ENCODE measurements at places on chromosomes 13 and 19.

GRCh38 chr19:54434112-54434872, 14.7 kb upstream of the LENG8 start:
- DNase-seq, result no peak

DNA sequence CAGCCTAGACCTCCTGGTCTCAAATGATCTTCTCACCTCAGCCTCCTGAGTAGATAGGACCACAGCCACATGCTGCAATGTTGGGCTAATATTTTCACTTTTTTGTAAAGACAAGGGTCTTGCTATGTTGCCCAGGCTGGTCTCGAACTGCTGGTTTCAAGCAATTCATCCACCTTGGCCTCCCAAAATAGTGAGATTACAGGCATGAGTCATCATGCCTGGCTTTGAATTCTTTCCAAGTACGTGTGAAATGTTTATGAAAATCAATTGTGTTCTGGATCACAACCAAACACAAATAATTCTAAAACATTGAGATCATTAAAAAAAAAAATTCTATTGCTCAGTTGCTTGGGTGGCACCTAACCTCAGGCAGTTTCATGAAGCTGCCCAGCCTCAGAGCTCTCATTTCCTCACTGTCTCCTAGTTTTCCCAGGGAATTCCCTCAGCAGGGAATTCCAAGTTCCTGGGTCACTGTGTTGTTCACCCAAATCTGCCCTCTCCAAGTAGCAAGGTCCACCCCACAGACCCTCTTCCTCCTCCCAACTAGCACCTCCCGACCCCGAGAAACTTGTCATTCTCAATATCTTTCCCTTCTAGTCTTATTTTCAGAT, 44.8 kb downstream of the ING1 start:
- no peak for DNase-seq

GRCh38 chr19:44149776-44150175, 8.4 kb downstream of the ZNF234 start:
- DNase-seq, result no peak

GRCh38 chr19:40213882-40214570, 4.2 kb downstream of the TTC9B start:
- no peak for DNase-seq

- DNase-seq, result no peak
Measured at GRCh38 chr13:27425918-27426630, 1.7 kb downstream of the GTF3A start.

GRCh38 chr19:7550987-7551761, 15.7 kb downstream of the PNPLA6 start:
- DNase-seq, result no peak

GRCh38 chr13:74479124-74479523, 344.9 kb upstream of the KLF12 start:
- no peak for DNase-seq

DNA sequence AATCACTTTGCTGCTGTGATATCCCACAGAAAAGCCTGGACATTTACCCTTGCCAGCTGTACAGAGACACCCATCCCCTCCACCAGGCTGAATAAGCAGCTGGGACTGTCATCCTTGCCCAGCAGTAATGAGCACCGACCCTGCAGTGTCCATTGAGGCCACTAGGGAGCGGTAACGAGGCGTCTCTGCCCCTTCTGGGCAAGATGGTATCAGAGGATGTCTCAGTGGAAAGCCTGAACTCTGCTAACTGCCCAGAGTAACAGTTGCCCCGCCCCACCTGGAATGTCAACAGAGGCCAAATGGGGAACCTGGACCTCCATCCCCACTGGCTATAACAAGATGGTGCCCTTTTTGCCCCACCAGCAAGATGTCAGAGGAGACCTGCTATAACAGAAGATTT, 22.8 kb upstream of the CEACAM20 start:
- DNase-seq, result no peak

DNA sequence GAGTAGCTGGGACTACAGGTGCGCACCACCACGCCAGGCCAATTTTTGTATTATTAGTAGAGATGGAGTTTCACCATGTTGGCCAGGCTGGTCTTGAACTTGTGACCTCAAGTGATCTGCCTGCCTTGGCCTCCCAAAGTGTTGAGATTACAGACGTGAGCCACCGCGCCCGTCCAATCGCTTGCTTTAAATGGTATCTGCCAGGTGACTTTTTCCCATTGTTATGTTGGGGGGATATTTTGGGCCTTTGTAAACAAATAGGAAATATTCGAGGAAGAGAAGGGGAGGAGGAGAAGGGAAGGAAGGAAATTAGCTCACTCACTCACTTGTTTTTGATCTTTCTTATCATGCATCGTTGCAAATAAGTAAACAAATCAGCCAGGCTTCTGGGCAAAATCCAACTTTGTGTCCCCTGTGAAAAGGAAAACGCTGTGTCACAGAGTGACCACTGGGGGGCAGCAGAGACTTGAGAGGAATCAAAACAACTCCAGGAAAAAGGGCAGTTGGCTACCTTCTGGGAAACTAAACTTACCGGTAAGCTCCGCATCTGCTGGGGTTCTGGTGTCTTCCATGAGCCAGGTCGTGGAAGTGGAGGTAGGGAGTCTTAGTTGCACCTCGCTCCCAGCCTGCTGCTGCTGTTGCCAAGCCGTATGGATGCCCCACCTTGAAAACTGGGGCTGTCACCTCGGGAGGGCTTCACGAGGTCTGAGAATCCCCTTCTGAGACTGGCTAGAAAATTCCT, 9.3 kb upstream of the RANBP3 start:
- no peak for DNase-seq

DNA sequence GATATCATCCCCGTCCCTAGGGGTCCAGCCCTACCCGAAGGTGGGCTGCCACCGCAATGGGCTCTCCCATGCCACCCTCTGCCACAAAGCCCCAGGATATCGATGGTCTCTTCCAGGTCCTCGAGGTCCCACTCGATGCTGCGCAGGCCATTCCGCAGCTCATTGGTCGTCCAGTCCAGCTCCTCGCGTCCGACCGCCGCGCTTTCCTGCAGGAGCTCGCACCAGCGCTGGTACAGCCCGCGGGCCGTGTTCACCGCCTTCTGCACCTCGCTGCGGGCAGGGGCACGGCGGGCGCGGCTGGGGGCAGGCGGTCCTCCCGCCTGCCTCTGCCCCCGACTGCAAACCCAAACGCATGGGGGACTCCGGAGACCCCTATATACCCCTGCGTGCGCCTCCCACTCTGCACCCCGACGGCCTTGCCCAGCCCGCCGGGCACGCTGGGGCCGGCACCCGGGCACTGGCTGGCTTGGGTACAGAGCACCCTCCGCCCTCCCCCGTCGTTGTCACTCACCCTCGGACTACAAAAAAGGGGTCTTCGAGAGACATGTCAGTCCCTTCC, 468 bp downstream of the STX10 start:
- DNase-seq, result no peak

- no peak for DNase-seq
Measured at GRCh38 chr13:74174810-74175209, 40.6 kb upstream of the KLF12 start.

DNA sequence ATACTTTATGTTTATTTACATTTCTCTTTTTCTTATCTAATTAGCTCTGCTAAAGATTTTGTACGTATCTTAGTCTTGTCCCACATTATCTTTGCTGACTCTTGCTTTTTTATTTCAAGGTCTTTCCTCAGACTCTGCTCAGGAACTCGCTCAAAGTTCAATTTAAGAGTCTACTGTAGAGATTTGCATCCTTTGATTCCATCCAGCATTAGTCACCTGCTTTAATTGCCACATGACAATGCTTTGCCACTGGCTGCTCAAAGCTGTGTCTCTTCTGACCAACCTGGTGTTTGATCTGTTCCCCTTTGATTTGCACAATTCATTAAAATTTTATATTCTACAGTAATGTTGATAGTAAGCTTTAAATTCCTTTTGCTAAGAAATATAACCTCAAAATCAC, 157.9 kb upstream of the FREM2 start:
- no peak for DNase-seq

- no peak for DNase-seq
Measured at GRCh38 chr13:66958611-66959010, 271.5 kb downstream of the PCDH9 start.

- no peak for DNase-seq
Measured at GRCh38 chr13:49530457-49530856, 34.7 kb downstream of the PHF11 start.

- DNase-seq, result no peak
Measured at GRCh38 chr19:55592391-55593090, 6.8 kb downstream of the FIZ1 start.

- DNase-seq, result no peak
Measured at GRCh38 chr13:37392389-37392788, 206.2 kb downstream of the POSTN start.

- no peak for DNase-seq
Measured at GRCh38 chr13:22198001-22198400, 527.1 kb downstream of the FGF9 start.

DNA sequence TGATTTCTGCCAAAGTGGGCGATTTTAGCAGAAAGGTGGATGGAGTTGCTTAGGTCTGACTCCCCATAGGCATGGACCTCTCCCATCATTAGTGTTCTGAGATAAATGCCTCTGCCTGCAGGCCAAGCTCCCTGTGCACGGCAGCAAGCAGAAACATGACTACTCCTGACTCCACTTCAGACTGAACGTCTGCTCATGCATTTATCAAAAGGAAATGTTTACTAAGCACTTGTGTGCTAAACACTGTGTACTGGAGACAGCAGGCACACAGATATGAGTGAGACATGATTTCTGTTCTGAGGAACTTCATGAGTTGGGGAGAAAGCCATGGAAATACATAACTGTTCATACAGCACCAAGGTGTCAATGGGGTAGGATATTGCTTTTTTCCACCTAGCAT, 149.6 kb downstream of the MIPEP start:
- DNase-seq, result no peak

DNA sequence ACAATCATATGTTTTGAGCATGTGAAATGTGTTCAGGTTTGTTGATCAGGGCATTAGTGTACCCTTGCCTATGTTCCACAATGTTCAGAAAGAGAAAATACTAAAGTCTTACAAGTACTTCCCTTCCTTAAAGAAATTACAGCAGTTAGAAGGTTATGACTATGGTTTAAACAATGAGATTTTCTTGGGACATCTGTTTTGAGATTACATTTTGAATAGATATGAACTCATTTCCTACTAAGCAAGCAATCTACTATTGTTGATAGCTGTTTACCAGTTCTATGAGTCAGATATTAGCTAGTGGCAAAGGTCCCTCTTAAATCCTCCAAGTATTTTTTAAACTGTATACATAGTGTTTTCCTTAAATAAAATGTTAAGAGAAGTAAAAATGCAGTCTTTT, 241.3 kb downstream of the DACH1 start:
- no peak for DNase-seq

DNA sequence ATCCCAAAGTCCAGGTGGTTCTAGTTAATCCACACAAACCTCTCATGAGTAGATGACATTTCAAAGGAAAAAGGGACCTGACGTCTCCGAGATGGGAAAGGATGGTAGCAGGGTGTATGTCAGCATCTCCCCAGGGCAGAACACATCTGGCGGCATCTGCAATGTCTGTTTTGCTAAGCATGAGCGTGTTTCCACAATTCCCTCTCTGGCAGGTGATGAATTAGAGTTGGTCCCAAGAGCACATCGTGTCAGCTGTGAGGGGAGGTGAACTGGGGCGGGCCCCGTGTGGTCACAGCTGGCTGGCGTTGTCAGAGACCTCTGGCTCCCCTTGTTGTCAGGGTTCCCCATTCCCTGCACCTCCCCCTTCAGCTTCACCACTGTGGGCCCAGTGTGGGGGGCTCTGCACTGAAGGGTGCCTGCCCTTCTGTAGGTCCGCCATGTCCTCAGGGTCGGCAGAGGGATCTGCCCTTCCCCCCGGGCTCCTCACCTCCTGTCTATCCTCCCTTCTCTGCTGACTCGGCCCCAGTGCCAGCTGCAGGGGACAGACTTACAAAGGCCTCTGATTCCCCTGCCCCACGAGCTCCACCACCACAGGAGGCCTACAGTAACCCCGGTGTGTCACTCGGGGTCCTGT, 58.2 kb downstream of the CDADC1 start:
- DNase-seq, result no peak

GRCh38 chr19:1942934-1943555, 2.1 kb downstream of the CSNK1G2 start:
- DNase-seq, result no peak

DNA sequence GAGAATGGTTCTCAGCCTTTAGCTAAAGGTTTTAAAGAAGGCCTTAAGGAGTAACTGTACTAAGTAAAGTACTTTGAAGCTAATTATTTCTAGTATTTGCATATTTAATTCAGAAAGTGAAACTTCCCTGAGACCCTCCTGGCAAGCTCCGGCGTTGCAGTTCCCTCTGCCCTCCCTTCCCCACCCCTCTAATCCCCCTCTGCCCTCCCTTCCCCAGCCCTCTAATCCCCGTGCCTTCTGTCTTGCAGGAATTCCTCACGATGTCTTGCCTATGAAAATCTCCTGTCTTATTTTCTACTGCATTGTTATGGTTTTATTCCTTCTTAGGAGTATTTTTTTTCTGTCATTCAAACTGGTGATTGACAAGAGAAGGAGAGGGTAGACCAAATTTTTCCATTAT, 236.9 kb downstream of the COL4A1 start:
- no peak for DNase-seq

GRCh38 chr19:19749908-19750841, 17.3 kb upstream of the ZNF14 start:
- no peak for DNase-seq

DNA sequence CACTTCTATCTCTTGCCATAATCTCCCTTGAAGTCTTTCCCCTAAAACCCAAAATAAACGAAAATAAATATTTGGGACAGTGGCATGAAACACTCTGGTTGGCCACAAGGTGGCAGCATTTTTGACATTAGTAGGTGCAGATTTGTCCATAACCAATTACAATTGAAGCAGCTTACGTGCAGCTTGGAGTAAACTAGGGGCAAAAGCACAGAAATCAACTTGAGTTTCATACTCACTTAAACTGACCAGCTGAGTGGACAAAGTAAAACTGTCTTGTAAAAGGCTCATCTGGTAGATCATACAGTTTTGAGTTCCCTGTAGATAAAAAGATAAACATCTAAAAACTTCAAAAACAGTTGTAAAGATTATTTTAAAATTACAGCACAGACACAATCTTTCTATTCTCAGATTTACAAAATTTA, 18.8 kb downstream of the PDCD5 start:
- no peak for DNase-seq

DNA sequence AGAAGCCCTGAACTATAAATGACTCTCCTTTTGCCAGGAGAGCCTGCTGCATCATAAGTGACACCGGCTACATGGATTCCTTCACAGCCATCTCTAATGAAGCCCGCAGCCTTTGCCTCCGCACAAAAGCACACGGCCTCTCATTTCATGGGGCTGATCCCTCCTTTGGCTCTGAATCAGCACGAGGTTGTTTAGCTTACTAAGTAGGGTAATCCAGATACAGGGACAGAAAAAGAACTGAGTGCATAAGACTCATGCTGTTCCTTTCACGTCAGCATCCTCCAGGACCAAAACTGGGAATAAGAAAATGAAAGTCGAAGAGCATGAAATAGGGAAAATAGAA, 136.3 kb downstream of the DCT start:
- DNase-seq, result no peak

DNA sequence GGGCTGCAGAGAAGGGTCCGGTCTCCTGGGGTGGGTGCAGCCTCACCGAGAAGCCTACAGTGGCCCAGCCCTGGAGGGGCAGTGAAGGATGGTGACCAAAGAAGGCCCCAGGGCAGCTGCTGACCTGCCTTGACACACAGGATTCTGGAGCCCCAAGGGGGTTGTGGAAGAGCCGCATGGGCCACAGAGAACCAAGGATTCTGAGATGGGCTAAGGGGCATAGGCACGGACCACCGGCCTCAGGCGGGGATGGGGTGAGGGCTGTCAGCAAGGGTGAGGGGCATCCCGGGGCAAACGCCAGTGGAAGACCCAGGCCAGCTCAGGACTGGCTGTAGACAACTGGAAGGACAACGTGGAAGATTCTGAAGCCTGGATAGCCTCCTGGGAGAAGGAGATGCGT, 151.6 kb downstream of the TEX29 start:
- no peak for DNase-seq

Data from mesenteric fat pad (tissue), 1 donor.